Thyroid gland (tissue), 4 donors: ENCODE measurements at places on chromosomes 11 and 22. TPM values are rescaled to one million over a fixed set of nuclear protein-coding genes. Genes with fewer than 3 reads are reported as not detected.

DNA sequence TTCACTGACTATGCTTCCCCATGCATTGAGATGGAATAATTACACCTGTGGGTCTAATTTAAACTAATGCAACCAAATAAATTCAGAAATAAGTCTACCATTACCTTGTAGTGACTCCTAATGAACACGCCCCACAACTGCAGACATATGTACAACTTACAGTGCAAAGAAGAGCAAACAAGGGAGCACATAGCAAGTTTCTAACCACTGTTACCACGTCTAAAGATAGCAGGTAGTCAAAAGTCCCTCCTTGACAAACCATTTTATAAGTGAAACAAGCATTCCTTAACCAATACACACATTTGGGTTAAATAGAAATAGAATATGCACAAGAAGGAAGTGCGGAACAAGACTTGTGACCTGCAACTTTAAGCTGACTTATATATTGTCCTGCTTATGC lies 20.6 kb downstream of the PHF21A start:
- H3K4me1 ChIP-seq, result peaks cover 63% of the 10 kb centered on the region
- DNase-seq, result no peak
- no peak overlapping the region for H3K4me3 ChIP-seq
- H3K36me3 ChIP-seq, result no peaks in the 10 kb centered on the region
- no peaks in the 10 kb centered on the region for H3K27me3 ChIP-seq
- H3K27ac ChIP-seq, result no peak overlapping the region

DNA sequence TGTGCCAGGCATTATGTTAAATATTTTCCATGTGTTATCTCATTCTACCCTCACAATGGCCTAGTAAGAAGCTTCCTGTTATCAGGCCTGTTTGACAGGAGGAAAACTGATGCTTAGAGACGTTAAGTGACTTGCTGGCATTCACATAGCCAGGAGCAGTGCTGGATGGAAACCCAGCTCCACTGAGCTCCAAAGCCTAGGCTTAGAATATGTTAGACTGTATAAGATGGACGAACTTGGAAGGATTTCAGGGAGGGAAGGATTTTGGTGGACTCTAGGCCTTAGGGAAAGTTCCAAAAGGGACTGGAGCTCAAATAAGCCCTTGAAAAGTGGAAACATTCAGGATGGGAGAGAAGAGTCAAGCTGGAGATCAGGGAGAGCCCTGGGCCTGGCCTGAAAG lies 2.1 kb downstream of the CD44 start:
- DNase-seq, result no peak
- H3K36me3 ChIP-seq, result no peaks in the 10 kb centered on the region
- no peak overlapping the region for H3K4me3 ChIP-seq
- H3K27me3 ChIP-seq, result no peaks in the 10 kb centered on the region

Gene MOV10L1
- 1.5 TPM for total RNA-seq

Gene EFCAB6
- 16.6 TPM for total RNA-seq

Gene GAB4
- total RNA-seq, result not detected

Gene ZDHHC13
- 24.5 TPM for total RNA-seq

Gene POLA2
- total RNA-seq, result 7.6 TPM

Gene OR8G5
- total RNA-seq, result not detected
